ENCODE measurements at places on chromosomes 5 and 9.

- DNase-seq, result no peak
Measured at GRCh38 chr5:60522292-60522905, 177.6 kb downstream of the DEPDC1B start.

- DNase-seq, result no peak
Measured at GRCh38 chr9:113712053-113712452, 164.1 kb upstream of the ZNF618 start.

- no peak for DNase-seq
Measured at GRCh38 chr9:117682955-117683710, 21.1 kb upstream of the TLR4 start.

DNA sequence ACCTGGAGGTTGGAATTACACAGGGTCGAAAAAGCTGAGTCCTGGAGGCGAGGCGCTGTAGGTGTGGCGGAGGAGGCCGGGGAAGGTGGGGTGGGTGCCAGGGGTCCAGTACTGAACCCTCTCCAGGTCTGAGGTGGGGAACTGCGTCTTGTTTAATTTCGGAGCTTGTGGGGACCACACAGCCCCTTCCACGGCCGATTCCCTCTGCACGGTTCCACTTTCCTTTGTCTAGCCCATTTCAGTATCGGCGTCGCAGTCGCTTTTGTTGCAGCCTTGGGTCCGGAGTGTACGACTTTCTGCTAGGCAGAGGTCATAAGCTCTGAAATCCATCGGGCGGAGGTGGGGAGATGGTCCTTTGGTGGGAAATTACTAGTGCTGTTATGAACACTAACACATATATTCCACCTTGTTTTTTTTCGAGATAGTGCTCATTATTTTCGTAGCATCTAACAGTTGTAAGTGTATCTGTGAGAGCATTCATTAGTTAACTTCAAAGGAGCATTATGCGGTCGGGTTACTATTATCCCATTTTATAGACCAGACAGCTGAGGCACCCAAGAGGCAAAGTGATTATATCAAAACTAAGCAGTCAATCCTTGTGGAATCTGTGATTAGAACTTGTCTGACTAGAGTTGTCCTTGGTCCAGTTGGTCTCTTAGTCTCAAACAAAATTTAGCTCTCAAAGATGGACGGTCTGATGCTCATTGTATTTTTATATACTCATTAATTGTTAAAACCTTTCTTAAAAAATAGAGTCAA lies 737 bp downstream of the RNF180 start:
- peak; percentile 18 for DNase-seq

- no peak for DNase-seq
Measured at GRCh38 chr5:27855491-27855890, 817.1 kb upstream of the CDH9 start.

DNA sequence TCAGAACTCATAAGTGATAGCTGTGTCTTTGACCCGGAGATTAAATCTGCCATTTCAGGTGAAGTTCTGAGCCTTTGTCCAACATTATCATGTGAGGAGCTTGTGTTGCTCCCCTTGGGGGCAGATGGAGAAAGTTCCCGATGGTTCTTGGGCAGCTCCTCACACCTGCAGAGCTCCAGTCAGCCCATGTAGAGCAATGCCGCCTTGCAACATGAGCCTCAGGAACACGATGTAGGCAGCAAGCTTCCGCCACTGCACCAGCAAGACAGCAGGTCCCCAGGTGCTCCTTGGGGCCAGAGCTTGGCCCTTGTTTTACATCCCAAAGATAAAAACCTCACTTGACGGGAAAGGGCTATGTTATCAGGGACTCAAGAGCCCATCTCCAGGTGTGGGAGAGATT lies 292.7 kb downstream of the IRX1 start:
- no peak for DNase-seq

DNA sequence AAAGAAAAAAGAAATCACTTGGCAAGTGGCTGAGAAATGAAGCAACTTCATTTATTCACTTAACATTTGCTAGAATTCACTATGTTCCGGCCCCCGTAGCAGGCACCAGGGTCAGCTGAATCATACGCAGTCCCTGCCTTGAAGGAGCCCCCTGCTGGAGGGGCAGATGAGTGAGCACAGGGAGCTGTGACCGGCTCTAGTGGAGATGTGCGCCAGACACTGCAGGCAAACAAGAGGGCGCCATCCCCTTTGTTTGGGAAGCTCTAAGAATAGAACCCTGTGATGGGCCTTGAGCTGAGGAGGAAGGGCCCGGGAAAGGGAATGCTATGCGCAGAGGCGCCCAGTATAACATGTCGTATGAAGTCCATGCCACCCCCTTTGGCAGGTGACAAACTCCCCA lies 20.2 kb upstream of the RPL26L1 start:
- DNase-seq, result no peak

GRCh38 chr5:113748403-113748802 lies 234.9 kb downstream of the YTHDC2 start:
- no peak for DNase-seq

- no peak for DNase-seq
Measured at GRCh38 chr5:179271821-179272325, 73.4 kb downstream of the ADAMTS2 start.

DNA sequence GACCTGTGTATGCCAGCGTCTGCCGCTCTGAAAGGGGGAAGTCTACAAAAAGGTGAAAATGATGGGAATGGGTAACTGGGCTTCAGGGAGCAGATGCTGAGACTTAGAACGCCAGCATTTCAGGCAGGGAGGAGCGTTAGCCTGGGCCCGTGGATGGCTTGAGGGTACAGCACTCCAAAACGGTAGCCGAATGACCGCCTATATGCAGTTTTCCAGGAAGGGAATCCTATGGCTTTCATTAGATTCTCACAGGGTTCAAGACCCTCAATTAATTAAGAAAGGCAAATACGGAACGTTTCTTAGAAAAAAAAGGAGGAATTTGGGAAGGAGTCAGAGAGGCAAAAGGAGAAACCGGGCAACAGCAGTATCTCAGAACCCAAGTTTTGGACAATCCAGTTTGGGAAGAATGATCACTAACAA lies 639 bp downstream of the AMACR start:
- DNase-seq, result no peak

GRCh38 chr5:35303152-35303551 lies 72.9 kb upstream of the PRLR start:
- no peak for DNase-seq

DNA sequence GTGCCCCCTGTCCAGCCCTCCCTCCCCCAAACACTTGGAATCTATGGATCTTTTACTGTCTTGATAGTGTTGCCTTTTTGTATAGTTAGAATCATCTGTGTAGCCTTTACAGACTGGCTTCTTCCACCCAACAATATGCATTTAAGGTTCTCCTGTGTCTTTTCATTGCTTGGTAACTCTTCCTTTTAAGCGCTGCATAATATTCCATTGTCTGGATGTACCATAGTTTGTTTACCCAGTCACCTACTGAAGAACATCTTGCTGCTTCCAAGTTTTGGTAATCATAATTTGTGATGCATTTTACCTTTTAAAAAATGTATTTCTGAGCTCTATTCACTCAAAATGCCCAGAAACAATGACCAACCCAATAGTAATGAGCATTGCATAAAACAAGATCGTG lies 17.7 kb upstream of the LMX1B start:
- no peak for DNase-seq

- no peak for DNase-seq
Measured at GRCh38 chr5:28313321-28313951, 1275.0 kb upstream of the CDH9 start.

- no peak for DNase-seq
Measured at GRCh38 chr5:56012281-56012963, 17.7 kb upstream of the IL6ST start.

GRCh38 chr5:90022002-90022710 lies 387.4 kb downstream of the CETN3 start:
- no peak for DNase-seq

- no peak for DNase-seq
Measured at GRCh38 chr5:158755986-158756385, 343.7 kb downstream of the EBF1 start.

DNA sequence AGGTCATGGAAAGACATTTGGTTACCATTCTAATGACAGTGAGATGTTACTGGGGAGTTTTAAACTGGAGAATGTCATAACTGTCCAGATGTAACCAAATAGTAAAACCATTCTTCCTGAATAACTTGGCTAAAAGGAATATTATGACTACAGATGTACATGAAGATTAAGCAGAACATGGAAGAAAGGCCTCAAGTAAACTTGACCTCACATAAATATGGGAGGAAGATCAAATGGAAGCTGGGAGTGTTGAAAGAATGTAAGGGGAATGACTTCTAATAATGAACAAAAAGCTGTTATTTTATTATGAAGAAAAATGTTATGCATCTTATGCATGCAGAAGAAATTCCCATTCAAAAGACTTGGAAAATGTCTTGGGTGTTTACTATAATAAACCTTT lies 107.7 kb upstream of the CDKN2B start:
- DNase-seq, result no peak

- DNase-seq, result no peak
Measured at GRCh38 chr5:123365156-123365555, 58.0 kb downstream of the CEP120 start.

- peak; percentile 63 for DNase-seq
Measured at GRCh38 chr5:912280-913091, 19.8 kb downstream of the TRIP13 start.

DNA sequence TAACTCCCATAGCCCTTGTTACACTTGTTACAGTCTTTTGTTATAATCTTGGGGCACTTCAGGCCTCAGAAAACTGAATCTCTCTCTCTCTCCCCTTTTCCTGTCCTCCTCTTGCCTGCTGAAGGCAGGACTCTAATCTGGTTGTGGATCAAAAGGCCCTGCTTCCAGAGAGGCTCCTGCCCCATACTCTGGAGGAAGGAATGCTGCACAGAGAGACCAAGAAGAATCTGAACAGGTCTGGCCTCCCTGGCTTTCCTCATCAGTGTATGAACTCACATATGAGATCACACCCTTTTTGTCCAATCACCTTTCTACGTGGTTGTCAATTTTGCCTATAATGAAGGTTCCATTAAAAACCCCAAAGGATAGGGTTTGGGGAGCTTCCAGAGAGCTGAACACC lies 26.2 kb upstream of the LVRN start:
- DNase-seq, result no peak

All from neuronal stem cell (in vitro differentiated cells).